ENCODE measurements at places on chromosomes 6 and 20. TPM values are rescaled to one million over a fixed set of nuclear protein-coding genes. Genes with fewer than 3 reads are reported as not detected.

The SLC25A27 gene
- polyA plus RNA-seq: 82.7 TPM

The CCN5 gene
- polyA plus RNA-seq: 14.1 TPM

The RAET1E gene
- polyA plus RNA-seq: 0.33 TPM

The IL20RA gene
- 1.8 TPM for polyA plus RNA-seq

The EYA4 gene
- polyA plus RNA-seq: 1.6 TPM

The NOX3 gene
- polyA plus RNA-seq: not detected

The OOEP gene
- polyA plus RNA-seq: not detected

The HLA-DQB1 gene
- polyA plus RNA-seq: 18.8 TPM

The ME1 gene
- polyA plus RNA-seq: 9.1 TPM

The SOX18 gene
- polyA plus RNA-seq: 37.2 TPM

The SEL1L2 gene
- 5.8 TPM for polyA plus RNA-seq

The KCNK16 gene
- not detected for polyA plus RNA-seq

The SIRPB2 gene
- 0.88 TPM for polyA plus RNA-seq

The ZNF391 gene
- 0.51 TPM for polyA plus RNA-seq

The TNNC2 gene
- 0.59 TPM for polyA plus RNA-seq

The KCNQ2 gene
- polyA plus RNA-seq: 0.03 TPM

The SYCP2L gene
- 0.13 TPM for polyA plus RNA-seq

The TINAG gene
- 0.22 TPM for polyA plus RNA-seq

The RAB5IF gene
- 120 TPM for polyA plus RNA-seq

The HECA gene
- polyA plus RNA-seq: 15.0 TPM

The MCCD1 gene
- polyA plus RNA-seq: not detected

The ARMC2 gene
- polyA plus RNA-seq: 2.5 TPM

The TRPC4AP gene
- polyA plus RNA-seq: 32.7 TPM

The RAET1L gene
- 0.03 TPM for polyA plus RNA-seq

The NHSL1 gene
- 14.9 TPM for polyA plus RNA-seq

The SLPI gene
- polyA plus RNA-seq: 2.9 TPM

The MYB gene
- 0.01 TPM for polyA plus RNA-seq

The TREML1 gene
- not detected for polyA plus RNA-seq

The PRIM2 gene
- 2.5 TPM for polyA plus RNA-seq

The CALHM4 gene
- 0.22 TPM for polyA plus RNA-seq

Data from heart right ventricle (tissue), 16 donors.